ENCODE measurements at places on chromosomes 11 and 22. TPM values are rescaled to one million over a fixed set of nuclear protein-coding genes. Genes with fewer than 3 reads are reported as not detected.

Gene CARD18
- total RNA-seq, result not detected

DNA sequence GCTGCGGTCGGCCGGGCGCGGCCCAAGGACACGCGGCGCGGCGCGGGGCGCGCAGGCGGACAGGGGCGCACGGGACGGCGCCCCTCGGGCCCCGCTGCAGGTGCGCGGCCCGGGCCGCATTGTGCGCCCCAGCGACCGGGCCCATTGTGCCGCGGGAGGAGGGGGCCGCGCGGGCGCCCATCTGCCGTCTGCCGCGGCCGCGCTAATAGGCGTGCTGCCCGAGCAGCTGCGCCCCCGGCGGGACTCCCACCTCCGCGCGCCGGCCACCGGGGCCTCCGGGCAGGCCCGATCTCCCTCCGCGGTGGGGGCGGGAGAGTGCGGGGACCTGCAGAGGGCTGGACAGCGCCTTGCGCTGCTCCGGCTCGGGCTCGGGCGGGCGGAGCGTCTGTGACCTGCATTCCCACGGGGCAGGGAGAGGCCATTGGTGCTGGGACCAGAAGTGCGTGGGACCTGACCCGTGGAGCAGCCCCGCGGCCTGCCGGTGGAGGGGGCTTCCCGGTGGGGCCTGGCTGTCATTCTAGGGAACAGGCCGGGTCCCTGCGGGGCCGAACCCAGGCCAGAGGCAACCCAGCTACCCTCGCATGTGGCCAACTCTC is 933 bp downstream of the BRSK2 start:
- no peaks in the 10 kb centered on the region for H3K4me1 ChIP-seq
- H3K4me3 ChIP-seq, result no peak overlapping the region
- H3K27me3 ChIP-seq, result no peaks in the 10 kb centered on the region
- DNase-seq, result no peak

DNA sequence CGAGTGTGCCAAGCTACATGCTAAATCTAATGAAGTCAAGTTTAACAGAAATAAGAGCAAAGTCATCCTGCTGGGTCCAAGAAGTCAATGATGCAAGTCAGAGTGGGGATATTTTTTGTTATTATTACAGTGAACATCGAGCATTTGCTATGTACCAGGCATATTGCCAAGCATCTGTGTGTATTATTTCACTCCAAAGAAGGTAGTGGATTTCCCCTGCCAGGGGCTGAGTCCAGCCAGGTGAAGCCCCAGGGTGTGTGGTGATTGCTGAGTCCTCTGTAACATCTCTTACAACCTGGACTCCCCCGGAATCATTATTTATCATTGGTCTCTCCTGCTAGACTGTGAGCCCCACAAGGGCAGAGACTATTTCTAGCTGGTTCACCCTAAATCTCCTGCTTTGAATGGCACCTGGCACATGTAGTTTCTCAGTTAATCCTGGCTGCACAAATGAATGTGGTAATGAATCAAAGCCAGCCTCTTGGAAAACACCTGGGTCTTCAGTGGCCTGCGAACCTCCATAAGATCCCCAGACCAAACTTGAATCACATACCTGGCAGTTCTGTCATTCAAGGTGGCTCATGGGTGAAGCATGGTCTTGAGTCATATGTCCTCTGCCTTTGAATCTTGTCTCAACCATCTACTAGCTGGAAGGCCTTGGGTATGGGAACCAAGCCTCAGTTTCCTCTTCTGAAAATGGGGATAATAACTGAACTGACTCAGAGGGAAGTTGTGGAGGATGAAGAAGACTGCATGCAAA is 549.2 kb downstream of the MIAT start:
- no peaks in the 10 kb centered on the region for H3K4me1 ChIP-seq
- no peak overlapping the region for H3K27ac ChIP-seq
- DNase-seq, result no peak
- no peaks in the 10 kb centered on the region for H3K27me3 ChIP-seq
- no peaks in the 10 kb centered on the region for H3K36me3 ChIP-seq

DNA sequence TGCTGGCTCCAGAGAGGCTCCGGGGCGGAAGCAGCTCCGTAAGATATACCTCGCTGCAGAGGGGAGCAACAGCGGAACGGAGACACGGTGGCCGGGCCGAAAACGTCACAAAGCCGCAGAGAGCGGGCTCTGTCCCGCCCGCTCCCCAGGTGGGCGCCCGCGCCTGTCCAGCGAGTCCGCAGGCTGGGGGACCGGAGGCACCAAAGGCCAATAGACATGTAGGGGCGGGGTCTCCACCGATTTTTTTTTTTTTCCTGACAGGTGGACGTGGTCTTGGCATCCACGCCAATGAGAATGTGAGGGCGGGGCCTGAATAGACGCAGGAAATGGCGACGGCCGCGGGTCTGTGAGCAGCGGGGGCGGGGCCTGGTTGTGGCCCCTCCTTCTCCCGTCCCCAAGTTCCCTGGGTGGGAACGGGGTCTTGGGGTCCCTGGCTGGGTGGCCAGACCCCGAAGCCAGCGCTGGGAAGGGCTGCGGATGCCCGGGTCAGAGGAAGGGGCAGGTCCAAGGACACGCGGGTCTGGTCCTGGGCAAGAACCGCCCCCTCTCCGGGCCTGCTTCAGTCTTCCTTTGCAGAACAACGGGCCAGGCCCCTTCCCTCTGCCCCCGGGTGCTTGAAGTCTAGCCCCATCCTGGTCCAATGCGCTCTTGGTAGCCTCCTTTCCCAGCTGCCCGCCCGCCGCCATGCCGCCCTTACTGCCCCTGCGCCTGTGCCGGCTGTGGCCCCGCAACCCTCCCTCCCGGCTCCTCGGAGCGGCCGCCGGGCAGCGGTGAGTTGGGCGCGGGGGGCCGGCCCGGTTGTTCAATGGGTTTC is at the start of gene DNAJC4:
TSS of gene DNAJC4 (plus strand) at position 378 of the 814 bp plus-strand sequence. CDS start at position 685, 307 bp downstream.
- H3K27ac ChIP-seq, result peak within 1 kb of the TSS; percentile 72
- DNase-seq, result peak; percentile 96
- H3K27me3 ChIP-seq, result no peaks in the 10 kb centered on the region
- no peaks in the 10 kb centered on the region for H3K4me1 ChIP-seq
- H3K4me3 ChIP-seq, result peak within 1 kb of the TSS; percentile 41

Gene ARFIP2
- 40.8 TPM for total RNA-seq

GRCh38 chr11:21321530-21321929 is 652.1 kb downstream of the NELL1 start:
- no peaks in the 10 kb centered on the region for H3K4me1 ChIP-seq
- DNase-seq, result no peak
- H3K36me3 ChIP-seq, result no peaks in the 10 kb centered on the region
- no peak overlapping the region for H3K4me3 ChIP-seq
- no peaks in the 10 kb centered on the region for H3K27me3 ChIP-seq

- H3K27me3 ChIP-seq, result no peaks in the 10 kb centered on the region
- no peaks in the 10 kb centered on the region for H3K4me1 ChIP-seq
- no peak overlapping the region for H3K27ac ChIP-seq
- H3K4me3 ChIP-seq, result no peak overlapping the region
- DNase-seq, result no peak
Measured at GRCh38 chr11:87722756-87723565, 452.3 kb downstream of the RAB38 start.

DNA sequence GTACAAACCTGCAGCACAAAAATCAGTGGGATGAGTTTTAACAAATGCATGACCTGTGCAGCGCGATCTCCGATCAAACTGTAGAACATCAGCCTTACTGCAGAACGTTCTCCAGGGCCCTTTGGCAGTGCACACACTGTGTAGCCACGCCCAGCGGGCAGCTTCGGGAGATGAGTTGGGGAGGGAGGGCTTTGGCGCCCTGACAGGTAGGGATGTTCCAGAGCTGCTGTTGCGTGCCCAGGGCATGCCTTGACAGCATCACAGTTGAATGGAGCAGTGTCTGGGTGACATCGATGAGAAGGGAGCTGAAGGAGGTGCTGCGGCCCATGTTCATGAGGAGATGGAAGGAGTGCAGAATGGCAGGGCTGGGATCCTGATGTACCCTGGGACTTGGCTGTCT is 80.2 kb downstream of the TBC1D22A start:
- no peak overlapping the region for H3K27ac ChIP-seq
- H3K36me3 ChIP-seq, result no peaks in the 10 kb centered on the region
- no peak for DNase-seq
- no peaks in the 10 kb centered on the region for H3K4me1 ChIP-seq

- no peaks in the 10 kb centered on the region for H3K36me3 ChIP-seq
- H3K4me3 ChIP-seq, result no peak overlapping the region
- H3K4me1 ChIP-seq, result no peaks in the 10 kb centered on the region
- no peak for DNase-seq
Measured at GRCh38 chr11:538431-539051, 1.2 kb downstream of the LRRC56 start.

Gene GGT5
- 61.6 TPM for total RNA-seq

DNA sequence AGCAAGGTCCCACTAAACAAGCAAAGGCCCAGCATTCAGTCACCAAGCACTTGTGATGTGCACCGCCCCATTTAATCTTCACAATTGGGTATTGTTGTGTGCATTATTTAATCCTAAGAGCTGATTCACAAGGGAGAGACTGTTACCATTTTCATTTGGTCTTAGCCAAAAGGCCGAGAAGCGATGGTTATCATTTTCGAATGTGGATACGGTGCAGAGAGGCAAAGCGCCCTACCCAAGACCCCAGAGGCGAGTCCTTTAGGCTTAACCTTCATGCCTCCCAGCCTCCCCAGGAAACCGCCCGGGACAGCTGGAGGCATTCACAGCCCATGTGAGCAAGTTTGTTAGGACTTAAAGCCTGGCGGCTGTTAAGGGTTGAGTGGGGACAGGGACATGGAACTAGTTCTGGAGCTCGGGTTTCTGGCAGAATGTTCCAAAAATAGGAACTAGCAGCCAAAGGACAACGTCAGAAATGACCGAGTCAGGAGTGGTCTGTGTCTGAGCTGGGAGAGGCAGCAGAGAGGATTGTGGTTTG is 13.0 kb upstream of the UPK3A start:
- peak; percentile 81 for DNase-seq
- peak overlapping the region; percentile 93 for H3K27ac ChIP-seq
- H3K4me1 ChIP-seq, result no peaks in the 10 kb centered on the region
- H3K36me3 ChIP-seq, result no peaks in the 10 kb centered on the region
- H3K27me3 ChIP-seq, result no peaks in the 10 kb centered on the region

Gene TRAF6
- 22.5 TPM for total RNA-seq

DNA sequence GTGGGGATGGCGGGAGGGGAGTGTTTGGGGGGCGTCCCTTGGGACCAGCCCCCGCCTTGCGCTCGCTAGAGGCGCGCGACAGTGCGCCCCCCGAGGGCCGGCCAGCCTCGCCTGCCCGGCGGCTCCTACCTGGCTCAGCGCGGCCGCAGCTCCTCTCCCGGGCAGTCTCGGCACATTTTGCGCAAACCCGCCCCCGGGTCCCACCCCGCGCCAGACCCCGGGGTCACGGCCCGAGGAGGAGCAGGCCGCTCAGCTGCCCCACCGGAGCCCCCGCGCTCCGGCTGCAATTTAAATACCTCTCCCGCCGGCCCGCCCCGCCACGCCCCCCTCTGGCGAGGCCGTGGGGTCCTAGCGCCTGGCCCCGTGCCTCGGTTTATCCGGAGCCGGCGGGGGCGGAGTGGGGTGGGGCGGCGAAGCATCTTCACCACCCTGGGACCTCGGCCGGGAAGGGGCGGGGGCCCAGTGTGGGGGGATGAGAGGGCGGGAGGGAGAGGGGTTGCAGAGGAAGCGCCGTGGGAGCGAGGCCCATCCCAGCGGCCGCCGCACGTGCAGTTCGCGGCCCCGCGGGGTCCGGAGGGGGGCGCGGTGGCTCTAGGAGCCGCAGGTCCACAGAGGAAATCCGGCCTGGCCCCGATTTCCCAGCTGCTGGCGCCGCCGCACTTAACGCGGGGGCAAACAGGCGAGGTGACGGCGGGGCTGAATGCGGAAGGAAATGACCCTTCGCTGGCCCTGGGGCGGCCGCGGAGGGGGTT is at the start of gene LRRC32:
TSS of gene LRRC32 (minus strand) at position 263 of the 752 bp plus-strand sequence. CDS start 4,793 bp downstream, outside the sequence.
- H3K4me3 ChIP-seq, result peak within 1 kb of the TSS; percentile 57
- no peaks in the 10 kb centered on the region for H3K36me3 ChIP-seq
- H3K27me3 ChIP-seq, result no peaks in the 10 kb centered on the region
- peak; percentile 84 for DNase-seq
- no peaks in the 10 kb centered on the region for H3K4me1 ChIP-seq

Gene SUN2
- total RNA-seq, result 495 TPM

Gene NFAM1
- total RNA-seq, result 5.3 TPM

Gene GGTLC2
- total RNA-seq, result not detected

- H3K4me1 ChIP-seq, result no peaks in the 10 kb centered on the region
- DNase-seq, result no peak
- H3K36me3 ChIP-seq, result no peaks in the 10 kb centered on the region
- no peak overlapping the region for H3K27ac ChIP-seq
- H3K27me3 ChIP-seq, result no peaks in the 10 kb centered on the region
- no peak overlapping the region for H3K4me3 ChIP-seq
Measured at GRCh38 chr11:35907648-35908431, 36.0 kb upstream of the LDLRAD3 start.

DNA sequence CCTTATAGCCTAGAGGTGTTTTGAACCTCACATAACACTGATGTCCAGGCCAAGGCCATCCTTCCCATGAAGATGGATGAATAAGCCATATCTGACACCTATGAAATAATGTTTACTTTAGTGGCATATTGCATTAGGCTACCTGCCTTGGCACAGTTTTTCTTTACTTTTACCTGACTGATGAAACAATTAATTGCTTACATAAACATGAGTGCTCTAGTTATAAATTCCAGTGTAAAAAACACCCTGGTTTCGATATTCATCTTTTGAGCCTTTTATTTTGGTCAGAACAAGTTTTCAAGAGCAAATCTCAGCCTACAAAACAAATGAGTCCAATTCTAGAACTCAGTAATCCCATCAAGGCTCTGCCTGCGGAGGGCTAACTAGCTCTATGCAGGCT is 7.0 kb upstream of the HBE1 start:
- H3K27me3 ChIP-seq, result no peaks in the 10 kb centered on the region
- no peak overlapping the region for H3K4me3 ChIP-seq
- H3K27ac ChIP-seq, result no peak overlapping the region
- DNase-seq, result no peak
- no peaks in the 10 kb centered on the region for H3K36me3 ChIP-seq

Gene ESAM
- 182 TPM for total RNA-seq

Gene OR51A7
- total RNA-seq, result not detected

Gene TRPC6
- 5.4 TPM for total RNA-seq

GRCh38 chr11:70325824-70326223 is 55.3 kb downstream of the PPFIA1 start:
- no peaks in the 10 kb centered on the region for H3K4me1 ChIP-seq
- no peak overlapping the region for H3K4me3 ChIP-seq
- no peak for DNase-seq
- peaks cover 9% of the 10 kb centered on the region for H3K36me3 ChIP-seq
- H3K27me3 ChIP-seq, result no peaks in the 10 kb centered on the region

DNA sequence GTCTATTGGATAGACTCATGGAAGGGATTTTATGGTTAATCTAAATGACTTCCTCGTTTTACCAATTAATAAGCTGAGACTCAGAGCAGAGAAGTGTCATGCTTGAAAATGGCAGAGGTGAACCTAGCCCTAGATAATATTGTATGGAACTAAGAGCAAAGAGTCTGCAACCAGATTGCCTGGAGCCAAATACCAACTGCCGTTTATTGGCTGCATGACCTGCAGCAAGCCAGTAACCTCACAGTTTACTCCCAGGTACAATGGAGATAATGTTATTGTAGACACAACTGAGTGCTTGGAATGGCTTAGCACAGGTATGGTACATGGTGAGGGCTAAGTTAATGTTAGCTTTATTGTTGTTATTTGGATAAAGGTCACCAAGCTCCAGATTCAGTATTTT is 84.6 kb upstream of the FAT3 start:
- no peak for DNase-seq
- no peak overlapping the region for H3K27ac ChIP-seq
- H3K36me3 ChIP-seq, result no peaks in the 10 kb centered on the region

Gene ROBO3
- total RNA-seq, result 15.7 TPM

GRCh38 chr22:49561338-49561737 is 266.3 kb downstream of the BRD1 start:
- no peak overlapping the region for H3K4me3 ChIP-seq
- no peaks in the 10 kb centered on the region for H3K4me1 ChIP-seq
- H3K36me3 ChIP-seq, result no peaks in the 10 kb centered on the region
- no peaks in the 10 kb centered on the region for H3K27me3 ChIP-seq
- DNase-seq, result no peak
- no peak overlapping the region for H3K27ac ChIP-seq

Gene CHKB
- total RNA-seq, result 36.5 TPM
